ENCODE measurements at places on chromosomes 1 and 21.

DNA sequence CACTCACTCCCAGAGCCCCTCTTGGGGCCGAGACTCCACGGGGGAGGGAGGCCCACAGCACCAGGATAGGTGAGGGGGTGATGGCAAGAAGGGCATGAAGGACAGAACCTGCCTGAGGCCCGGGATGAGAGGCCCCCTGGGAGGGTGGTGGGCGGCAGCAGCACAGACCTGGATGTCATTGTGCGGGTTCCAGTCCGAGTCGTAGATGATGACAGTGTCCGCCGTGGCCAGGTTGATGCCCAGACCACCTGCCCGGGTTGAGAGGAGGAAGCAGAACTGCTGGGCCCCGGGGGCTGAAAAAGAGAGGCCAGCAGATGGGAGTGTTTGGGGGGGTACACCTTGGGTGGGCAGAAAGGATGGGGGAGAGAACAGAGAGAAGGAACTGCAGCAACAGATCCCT, 50.1 kb downstream of the CHD5 start:
- DNase-seq: no peak

- no peak for DNase-seq
Measured at GRCh38 chr1:93625582-93626327, 55.9 kb downstream of the BCAR3 start.

GRCh38 chr1:9736241-9736640, 84.7 kb downstream of the PIK3CD start:
- DNase-seq: no peak

DNA sequence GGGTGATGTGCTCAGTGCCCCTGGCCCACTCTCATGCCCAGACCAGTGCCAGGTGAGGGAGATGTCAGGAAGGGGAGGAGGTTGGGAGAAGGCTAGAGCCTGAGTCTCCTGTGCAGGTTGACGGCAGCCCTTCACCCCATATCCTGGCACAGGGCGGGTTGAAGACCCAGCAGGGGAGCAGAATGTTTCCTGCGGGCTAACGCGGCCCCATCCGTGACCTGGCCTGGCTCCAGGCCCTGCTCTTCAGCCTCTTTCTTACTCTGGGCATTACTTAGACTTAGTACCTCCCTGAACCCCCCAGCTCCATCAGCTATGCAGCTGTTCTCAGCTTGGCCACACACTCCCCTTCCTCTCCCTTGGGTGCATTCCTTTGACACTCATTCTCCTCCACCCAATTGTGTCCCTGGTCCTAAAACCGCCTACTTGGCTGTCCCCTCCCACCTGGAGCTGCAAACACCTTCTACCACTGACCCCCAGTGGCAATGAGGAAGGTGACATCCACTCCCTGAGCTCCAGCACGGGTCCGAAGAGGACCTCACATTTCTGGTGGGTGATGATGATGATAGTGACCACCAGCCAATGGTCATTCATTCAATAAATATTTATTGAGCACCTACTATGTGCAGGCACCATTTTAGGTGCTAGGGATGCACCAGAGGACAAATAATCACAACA, 179.0 kb downstream of the PTPRU start:
- no peak for DNase-seq

- no peak for DNase-seq
Measured at GRCh38 chr1:236176337-236177336, 34.3 kb downstream of the GPR137B start.

DNA sequence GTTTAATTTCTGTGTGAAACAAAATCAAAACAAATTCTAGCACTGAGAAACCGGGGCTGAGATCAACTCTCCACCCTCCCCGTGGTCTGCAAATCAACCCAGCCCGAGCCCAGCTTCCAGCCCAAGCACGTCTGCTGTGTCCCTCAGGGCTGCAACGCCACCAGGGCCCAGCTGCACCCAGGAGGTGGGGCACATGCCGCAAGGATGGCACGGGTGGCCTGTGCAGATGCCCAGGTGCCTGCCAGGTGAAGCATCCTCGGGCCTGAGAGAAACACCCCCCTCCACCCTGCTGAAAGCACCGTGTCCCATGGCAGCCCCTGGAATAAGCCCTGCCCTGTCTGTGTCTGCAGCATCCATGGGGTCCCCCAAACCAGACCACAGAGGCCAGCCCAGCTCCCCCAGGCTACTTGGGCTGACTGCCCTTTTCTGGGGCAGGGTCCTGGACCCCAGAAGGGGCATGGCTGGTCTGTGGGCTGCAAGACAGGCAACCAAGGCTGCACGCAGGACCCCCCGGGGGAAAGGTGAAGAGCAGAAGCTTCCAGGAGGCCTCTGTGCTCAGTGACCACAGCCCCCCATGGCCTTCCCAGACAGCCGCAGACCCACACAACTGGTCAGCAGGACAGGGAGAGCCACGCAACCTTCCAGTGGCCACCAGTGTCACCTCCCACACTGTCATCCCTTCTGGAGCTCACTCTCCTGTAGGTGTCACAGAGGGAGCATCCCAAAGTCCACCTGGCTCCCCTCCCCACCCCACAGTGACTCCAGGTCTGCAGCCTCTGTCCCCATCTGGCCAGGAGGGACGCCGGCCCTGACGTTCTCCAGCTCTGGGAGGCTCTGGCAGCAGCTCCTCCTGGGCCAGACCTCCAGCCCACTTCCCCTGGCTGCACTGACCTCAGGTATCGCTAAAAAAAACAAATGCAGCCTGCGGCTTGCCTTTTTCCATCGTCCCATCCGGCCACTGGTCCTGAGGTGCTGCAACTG, 7.7 kb downstream of the WNT9A start:
- DNase-seq: peak; percentile 7

GRCh38 chr1:67607699-67608098, 77.3 kb upstream of the GADD45A start:
- DNase-seq: no peak

DNA sequence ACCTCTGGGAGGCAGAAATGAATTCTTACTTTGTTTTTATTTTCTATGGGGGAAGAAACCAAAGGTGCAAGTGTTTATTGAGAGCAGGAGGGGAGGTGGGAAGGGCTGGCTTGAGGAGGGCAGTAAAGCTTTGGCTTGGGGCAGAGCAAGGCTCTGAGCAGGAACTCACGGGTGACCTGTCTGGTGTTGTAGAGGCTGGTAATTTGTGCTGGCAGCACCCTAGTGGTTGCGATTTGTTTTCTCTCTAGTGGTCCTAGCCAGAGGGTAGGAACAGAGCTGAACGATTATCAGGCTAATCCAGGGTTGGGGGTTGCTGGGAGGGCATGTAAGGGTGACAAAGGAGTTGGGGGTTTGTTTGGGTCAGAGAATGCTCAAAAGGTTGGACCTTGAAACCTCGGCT, 16.6 kb downstream of the TMCC2 start:
- no peak for DNase-seq

DNA sequence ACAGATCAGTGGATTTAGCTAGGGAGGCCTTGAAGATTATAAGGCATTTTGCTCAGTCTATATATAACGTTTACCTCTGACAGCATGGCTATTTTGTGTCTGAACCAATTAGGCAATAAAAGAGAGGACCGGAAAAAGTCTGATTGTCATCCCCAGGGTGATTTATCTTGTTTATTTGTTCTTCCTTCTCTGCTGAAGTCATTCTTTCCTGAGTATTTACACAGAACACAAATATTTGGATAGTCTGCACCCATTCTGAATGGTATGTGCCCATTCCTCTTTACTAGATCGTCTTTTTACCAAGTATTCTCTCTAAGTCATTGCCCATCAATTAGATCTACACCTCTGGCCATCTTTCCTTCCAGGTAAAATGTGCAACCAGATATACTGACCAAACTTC, 1602.9 kb downstream of the KCNT2 start:
- no peak for DNase-seq

- DNase-seq: no peak
Measured at GRCh38 chr1:168617974-168618750, 41.8 kb downstream of the XCL1 start.

GRCh38 chr1:158002022-158002630, 8.7 kb downstream of the KIRREL1 start:
- no peak for DNase-seq

- peak; percentile 27 for DNase-seq
Measured at GRCh38 chr1:171985639-171986038, 144.3 kb downstream of the DNM3 start.

DNA sequence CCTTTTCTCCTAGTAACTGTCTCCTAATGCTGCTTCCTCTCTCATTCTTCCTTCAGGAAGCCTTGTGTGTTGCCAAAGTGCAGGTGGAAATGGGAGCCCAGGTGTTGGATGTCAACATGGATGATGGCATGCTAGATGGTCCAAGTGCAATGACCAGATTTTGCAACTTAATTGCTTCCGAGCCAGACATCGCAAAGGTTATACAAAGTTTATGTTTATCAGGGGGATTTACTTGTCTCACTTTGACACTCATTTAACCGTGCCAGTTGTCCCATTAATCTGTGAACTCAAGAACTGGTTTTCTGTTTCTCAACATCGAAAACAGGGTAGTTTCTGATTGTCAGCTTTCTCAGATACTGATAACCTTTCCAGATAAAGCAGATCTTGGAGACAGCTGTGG, 40.4 kb downstream of the MTR start:
- no peak for DNase-seq

GRCh38 chr21:15837645-15838044, 107.9 kb downstream of the USP25 start:
- no peak for DNase-seq

DNA sequence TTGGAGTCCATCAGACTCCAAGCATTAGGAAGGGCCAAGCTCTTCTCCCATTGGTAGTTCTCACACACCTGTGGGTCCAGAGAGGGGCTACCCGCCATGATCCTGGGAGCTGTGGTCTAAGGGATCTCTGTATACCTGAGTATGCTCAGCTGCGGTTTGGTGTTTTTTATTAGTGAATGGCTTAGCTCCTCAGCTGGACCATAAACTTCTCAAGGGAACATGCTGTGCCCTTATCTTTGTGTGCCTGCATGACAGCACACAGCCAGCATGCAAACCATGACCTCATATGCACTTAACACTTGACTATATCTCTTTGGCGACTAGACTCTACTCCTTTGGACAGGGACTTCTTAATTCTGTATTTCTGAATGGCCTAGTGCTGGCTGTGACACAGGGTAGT, 94.5 kb downstream of the CD58 start:
- DNase-seq: no peak

GRCh38 chr1:193479187-193479586, 292.8 kb upstream of the B3GALT2 start:
- DNase-seq: no peak

- DNase-seq: no peak
Measured at GRCh38 chr1:157958263-157958662, 35.2 kb upstream of the KIRREL1 start.

DNA sequence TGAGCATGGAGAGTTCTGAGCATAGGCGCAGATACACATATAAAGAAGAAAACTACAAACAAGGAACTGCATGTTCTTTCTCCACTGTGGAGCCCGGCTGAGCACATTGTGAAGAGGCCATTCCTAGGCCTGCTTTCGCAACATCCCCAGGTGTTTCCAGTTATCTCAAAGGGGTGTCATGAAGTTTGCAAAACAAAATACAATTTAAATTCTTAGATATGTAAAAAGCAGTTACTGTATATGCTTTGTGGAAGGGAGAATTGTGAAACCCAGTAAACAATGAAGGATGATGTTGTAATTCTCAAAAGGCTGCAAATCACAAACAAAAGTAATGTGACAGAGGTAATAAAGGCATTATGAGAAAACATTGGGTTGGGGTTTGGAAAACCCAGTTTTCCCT, 98.6 kb upstream of the ZNF644 start:
- DNase-seq: no peak

DNA sequence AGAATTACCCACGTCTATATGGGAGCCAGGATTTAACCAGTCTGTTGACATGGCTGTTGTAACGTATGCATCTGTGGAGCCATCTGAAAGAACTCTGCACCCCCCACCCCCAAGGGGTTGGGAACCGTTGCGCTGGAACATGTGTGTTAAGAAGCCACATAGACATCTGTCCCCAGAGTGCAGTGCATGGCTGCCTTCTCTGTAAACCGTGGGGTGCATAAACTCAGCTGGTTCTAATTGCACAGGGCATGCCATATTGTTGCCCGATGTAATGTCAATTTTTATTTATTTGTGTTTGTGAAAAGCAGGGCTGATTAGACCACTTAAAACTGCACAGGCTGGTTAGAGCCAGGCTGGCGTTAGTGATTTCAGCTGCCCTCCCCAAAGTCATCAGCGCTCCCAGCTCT, 70.1 kb upstream of the ROR1 start:
- no peak for DNase-seq

DNA sequence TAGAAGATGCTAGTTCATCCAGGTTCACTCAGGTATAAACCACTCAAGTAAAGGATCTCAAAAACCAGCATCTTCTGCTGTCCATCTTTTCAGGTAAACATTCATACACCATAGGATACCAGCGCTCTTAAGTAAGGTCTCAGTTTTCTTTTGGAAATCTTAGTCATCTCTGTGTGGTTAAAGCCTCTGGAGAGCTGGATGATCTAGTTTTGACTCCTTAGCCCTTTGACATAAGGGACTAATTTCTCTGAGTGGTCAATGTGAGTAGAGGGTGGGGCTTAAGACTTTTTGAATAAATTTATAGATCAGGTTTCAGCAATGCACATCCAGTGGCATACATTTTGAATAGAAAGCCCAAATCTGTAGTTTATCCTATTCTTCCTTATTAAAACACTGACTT, 92.3 kb downstream of the CTH start:
- DNase-seq: no peak

GRCh38 chr1:59081181-59081580, 215.7 kb upstream of the FGGY start:
- no peak for DNase-seq

- DNase-seq: no peak
Measured at GRCh38 chr1:85264150-85264549, 4.7 kb upstream of the C1orf52 start.

GRCh38 chr1:66207484-66207883, 326.5 kb upstream of the SGIP1 start:
- peak; percentile 20 for DNase-seq

GRCh38 chr1:86389307-86389706, 6.8 kb downstream of the ODF2L start:
- DNase-seq: no peak

GRCh38 chr1:185837711-185838110, 103.5 kb downstream of the HMCN1 start:
- DNase-seq: no peak

DNA sequence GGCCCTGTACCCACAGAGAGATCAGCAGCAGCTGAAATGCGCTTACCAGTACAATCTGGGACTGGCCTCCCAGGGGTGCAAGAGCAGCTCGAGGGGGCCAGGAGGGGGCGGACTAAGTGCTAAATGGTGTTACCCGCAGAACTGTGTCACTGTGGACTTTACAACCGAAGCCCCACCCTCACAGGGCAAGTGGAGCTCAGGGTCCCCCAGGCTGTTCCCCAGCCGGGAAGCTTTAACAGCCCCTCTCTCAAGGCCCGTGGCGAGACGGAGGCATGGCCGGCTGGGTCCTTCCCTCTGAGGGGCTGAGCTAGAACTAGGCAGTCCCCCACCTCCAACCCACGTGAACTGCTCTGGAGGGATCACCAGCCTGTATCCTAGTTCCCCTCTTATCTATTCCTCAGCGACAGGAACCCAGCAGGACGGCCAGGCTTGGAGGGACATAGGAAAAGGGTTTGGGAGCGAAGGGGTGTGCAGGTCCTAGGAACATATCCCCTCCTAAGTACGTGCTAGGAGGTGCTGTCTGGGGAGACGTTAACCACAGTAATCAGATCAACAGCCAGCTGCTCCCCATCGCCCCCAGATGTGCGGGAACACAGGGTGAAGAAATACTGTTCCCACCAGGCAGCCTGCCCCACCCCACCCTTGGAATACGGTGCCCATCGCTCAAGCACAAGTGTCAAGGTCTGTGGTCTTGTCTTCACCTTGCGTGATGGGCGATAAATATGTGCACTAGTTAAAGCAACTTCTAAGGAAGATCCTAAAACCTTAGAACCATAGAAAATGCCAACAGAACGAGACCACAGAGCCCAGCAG, 24.4 kb downstream of the ZBTB17 start:
- DNase-seq: no peak

Data from head of caudate nucleus (tissue), 42 donors.